ENCODE measurements at places on chromosomes 12 and 14. TPM values are rescaled to one million over a fixed set of nuclear protein-coding genes. Genes with fewer than 3 reads are reported as not detected.

DNA sequence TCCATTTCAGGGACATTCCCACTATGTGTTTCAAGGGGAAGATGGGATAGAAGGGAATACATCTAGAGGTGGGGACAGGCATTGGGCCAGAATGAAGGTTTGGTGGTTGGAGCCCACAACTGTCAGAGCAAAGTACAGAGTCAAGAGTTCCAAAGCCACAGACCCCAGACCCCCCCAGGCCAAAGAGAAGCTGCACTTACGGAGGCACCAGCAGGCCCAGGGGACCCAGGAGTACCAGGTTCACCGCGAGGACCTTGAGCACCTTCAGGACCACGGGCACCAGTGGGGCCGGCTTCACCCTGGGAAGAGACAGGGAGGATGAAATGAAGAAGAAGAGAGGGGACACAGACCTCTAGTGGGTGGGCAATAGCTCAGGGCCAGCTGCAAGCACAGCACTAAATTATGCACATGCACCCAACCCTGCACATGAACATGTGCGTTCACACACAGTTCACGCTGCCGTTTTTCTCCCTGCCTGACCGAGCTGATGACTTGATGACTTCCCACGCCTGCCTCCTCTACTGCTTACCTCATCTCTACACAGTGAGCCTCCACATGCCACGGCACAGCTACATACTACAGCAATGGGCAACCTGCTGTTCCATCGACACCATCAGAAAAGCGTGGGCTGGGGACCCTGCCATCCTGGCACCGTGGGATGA lies 16.7 kb downstream of the COL2A1 start:
- no peak overlapping the region for H3K4me3 ChIP-seq
- no peaks in the 10 kb centered on the region for H3K36me3 ChIP-seq
- H3K27me3 ChIP-seq = peaks cover 33% of the 10 kb centered on the region
- H3K4me1 ChIP-seq = peaks cover 16% of the 10 kb centered on the region
- DNase-seq = no peak
- H3K27ac ChIP-seq = no peak overlapping the region

- peaks cover 20% of the 10 kb centered on the region for H3K36me3 ChIP-seq
- H3K4me3 ChIP-seq = no peak overlapping the region
- H3K4me1 ChIP-seq = peaks cover 18% of the 10 kb centered on the region
- H3K27me3 ChIP-seq = peaks cover 10% of the 10 kb centered on the region
- peak; percentile 28 for DNase-seq
- H3K27ac ChIP-seq = no peak overlapping the region
Observed at GRCh38 chr12:108611884-108612415, 14.1 kb upstream of the TMEM119 start.

GRCh38 chr12:50224026-50224692 lies 57.0 kb upstream of the CERS5 start:
- H3K27me3 ChIP-seq = no peaks in the 10 kb centered on the region
- H3K4me3 ChIP-seq = peak overlapping the region; percentile 53
- peak overlapping the region; percentile 62 for H3K27ac ChIP-seq
- H3K36me3 ChIP-seq = peaks cover 17% of the 10 kb centered on the region
- peak; percentile 45 for DNase-seq

DNA sequence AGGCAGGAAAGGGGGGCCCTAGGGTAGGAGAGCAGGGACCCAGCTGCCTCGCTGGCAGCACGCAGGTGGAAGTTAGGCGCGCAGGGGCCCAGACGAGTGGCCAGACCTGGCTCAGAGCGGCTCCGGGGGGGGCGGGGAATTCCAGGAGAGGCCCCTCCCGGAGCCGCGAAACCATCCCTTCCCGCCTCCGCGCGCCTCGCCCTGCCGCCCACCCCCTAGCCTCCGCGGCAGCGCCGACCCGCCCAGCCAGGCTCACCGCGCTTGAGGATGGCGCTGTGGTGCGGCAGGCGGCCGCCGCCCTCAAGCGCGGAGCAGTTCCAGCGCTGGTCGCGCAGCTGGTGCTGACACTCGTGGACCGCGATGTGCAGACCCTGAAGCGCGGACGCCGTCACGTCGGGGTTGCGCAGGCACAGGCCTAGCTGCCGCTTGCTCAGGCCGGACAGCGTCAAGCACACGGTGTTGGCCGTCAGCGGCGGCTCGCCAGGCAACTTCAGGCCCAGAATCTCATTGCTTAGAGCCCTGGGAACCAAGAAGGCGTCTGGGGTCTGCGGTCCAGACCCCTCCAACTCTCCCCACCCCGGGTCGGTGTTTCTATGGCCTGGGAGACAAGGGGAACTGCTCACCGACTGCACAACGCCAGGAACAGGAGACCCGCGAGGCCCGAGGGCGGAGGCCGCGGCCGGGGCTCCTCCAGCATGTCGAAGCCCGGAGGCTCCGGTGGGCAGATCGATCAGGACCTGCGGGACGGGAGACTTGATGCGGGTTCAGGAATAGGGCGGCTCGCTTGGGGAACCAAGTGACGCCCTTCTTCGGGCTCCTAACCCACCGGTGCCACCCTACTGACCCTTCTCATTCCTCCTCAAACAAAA lies 1.5 kb downstream of the WNT10B start:
- no peaks in the 10 kb centered on the region for H3K36me3 ChIP-seq
- peaks cover 25% of the 10 kb centered on the region for H3K4me1 ChIP-seq
- H3K27me3 ChIP-seq = peaks cover 76% of the 10 kb centered on the region
- no peak overlapping the region for H3K4me3 ChIP-seq
- H3K27ac ChIP-seq = no peak overlapping the region

DNA sequence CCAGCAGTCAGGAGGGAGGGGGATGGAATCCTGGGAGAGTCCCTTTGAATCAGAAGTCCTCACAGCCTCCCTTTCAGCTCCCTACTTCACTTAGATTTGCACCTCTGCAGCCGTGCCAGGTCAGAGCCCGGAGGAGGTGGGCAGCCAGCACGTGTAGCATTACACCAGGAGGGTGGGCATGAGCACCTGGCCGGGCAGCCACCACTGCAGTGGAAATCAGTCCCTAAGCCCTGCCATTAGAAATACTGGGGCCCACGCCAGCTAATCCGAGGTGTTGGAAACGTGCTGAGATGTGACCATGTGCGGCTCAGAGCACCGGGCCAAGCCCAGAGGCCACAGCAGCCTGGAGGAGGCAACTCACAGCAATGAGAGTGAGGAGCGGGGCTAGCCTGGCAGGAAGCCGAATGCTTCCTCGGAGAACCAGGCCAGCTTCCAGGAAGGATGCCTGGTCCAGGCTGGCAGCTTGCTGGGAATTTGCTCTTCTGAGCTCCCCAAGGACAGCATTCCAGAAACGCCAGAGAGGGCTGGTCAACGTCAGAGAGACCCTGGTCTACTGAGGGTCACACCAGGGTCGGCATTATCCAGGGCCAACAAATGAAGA lies 9.4 kb upstream of the CACNA2D4 start:
- peaks cover 5% of the 10 kb centered on the region for H3K27me3 ChIP-seq
- H3K4me3 ChIP-seq = no peak overlapping the region
- H3K36me3 ChIP-seq = no peaks in the 10 kb centered on the region
- H3K27ac ChIP-seq = no peak overlapping the region
- H3K4me1 ChIP-seq = peaks cover 3% of the 10 kb centered on the region

GRCh38 chr12:83245156-83245555 lies 558.5 kb downstream of the TMTC2 start:
- H3K27ac ChIP-seq = no peak overlapping the region
- no peaks in the 10 kb centered on the region for H3K27me3 ChIP-seq

DNA sequence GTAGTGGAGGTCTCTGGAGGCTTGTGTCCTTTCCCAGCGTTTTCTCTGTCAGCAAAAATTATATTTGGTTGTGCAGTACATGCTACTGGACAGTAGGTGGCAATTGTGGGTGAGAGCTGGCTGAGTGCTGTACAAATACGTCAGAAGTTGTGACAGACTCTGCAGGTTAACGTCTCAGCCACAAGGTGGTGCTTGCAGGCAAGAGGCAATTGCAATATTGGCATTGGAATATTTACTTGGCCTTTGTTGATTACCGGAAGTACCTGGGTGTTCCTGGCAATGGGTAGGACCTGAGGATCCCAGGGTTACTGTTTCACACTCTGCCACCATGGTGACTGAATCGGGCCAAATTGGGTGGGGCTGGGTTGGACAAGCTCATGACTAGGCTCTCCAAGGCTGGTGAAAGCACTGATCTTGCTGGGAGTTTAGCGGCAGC lies 333.9 kb upstream of the LMO3 start:
- DNase-seq = no peak
- no peaks in the 10 kb centered on the region for H3K36me3 ChIP-seq
- no peak overlapping the region for H3K27ac ChIP-seq
- no peaks in the 10 kb centered on the region for H3K4me1 ChIP-seq
- H3K27me3 ChIP-seq = no peaks in the 10 kb centered on the region
- no peak overlapping the region for H3K4me3 ChIP-seq

GRCh38 chr12:113136128-113136989 lies 798 bp upstream of the RASAL1 start:
- H3K4me1 ChIP-seq = peaks cover 16% of the 10 kb centered on the region
- no peaks in the 10 kb centered on the region for H3K36me3 ChIP-seq
- peak overlapping the region; percentile 85 for H3K27ac ChIP-seq

DNA sequence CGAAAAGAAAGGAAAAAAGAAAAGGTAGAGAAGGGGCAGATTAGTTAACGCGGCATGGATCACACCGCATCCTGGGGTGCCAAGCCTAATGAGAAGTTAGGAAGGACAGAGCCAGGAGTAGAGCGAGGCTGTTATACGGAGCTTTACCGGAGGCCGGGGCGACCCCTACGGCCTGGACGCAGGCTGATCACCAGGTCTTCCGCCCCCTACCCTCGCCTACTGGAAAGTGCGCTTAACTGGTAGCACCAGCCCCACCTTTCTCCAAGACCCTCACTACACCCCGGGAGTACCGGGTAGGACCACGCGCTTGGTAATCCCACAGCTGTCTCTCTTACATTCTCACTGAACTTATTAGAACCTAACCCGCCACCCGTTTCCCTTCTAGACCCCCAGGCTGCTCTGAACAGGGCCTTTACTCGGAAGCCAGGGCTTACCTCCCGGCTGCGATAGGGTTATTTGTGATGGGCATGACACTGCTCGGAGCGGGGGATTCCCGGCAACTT lies 33.8 kb downstream of the WBP11 start:
- peak; percentile 14 for DNase-seq
- peaks cover 44% of the 10 kb centered on the region for H3K4me1 ChIP-seq
- H3K36me3 ChIP-seq = peaks cover 54% of the 10 kb centered on the region
- H3K27ac ChIP-seq = peak overlapping the region; percentile 98
- peak overlapping the region; percentile 95 for H3K4me3 ChIP-seq
- H3K27me3 ChIP-seq = no peaks in the 10 kb centered on the region

- peaks cover 15% of the 10 kb centered on the region for H3K27me3 ChIP-seq
- H3K4me3 ChIP-seq = no peak overlapping the region
- H3K36me3 ChIP-seq = no peaks in the 10 kb centered on the region
- no peak for DNase-seq
- no peaks in the 10 kb centered on the region for H3K4me1 ChIP-seq
Observed at GRCh38 chr12:2212971-2213869, 160.4 kb downstream of the CACNA1C start.

DNA sequence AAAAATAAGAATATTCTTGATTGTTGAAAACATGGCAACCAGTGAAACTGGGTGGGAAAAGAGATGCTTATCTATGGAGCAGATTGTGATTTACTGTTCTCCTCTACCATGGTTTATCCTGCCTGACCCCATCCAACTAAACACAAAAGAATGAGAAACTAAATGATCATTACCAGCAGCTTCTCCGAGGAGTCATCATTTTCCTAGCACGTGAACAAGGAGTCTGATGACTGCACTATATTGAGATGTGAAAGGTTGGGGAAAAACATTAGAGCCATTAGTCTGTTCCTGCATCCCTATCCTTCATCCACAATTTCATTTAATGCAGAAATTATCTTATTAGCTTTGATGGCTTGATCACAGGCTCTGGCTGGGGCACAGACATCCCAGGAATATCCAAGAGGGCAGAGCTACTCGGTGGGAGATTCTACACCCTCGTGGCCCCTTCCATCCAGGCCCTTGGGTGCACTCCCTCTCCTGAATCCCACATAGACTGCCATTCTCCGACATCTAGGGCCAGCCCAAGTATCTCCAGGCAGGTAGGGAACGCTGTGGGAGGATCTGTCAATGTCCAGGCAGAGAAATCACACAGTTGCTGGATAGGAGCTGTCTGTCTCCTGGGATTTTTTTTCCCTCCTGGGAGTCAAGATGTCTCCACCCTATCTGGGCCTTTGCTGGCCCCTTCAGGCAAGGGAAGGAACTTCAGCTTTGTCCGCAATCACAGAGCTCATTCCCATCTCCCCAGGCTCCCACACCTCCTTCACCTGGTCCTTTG lies 43.3 kb upstream of the DHRS4 start:
- peaks cover 7% of the 10 kb centered on the region for H3K4me1 ChIP-seq
- H3K27ac ChIP-seq = no peak overlapping the region
- H3K27me3 ChIP-seq = no peaks in the 10 kb centered on the region

GRCh38 chr12:112826011-112826410 lies 34.5 kb downstream of the RPH3A start:
- H3K27me3 ChIP-seq = peaks cover 5% of the 10 kb centered on the region
- no peak overlapping the region for H3K27ac ChIP-seq
- H3K4me3 ChIP-seq = no peak overlapping the region
- no peaks in the 10 kb centered on the region for H3K36me3 ChIP-seq

- no peak for DNase-seq
- H3K36me3 ChIP-seq = no peaks in the 10 kb centered on the region
- H3K4me3 ChIP-seq = no peak overlapping the region
- no peaks in the 10 kb centered on the region for H3K4me1 ChIP-seq
- H3K27me3 ChIP-seq = peaks cover 15% of the 10 kb centered on the region
Observed at GRCh38 chr14:59126714-59127436, 61.6 kb upstream of the DAAM1 start.

- H3K27ac ChIP-seq = peak overlapping the region; percentile 85
- peak overlapping the region; percentile 97 for H3K4me3 ChIP-seq
- no peaks in the 10 kb centered on the region for H3K36me3 ChIP-seq
- DNase-seq = no peak
- peaks cover 18% of the 10 kb centered on the region for H3K4me1 ChIP-seq
Observed at GRCh38 chr12:121712190-121712460, 427 bp upstream of the TMEM120B start.

DNA sequence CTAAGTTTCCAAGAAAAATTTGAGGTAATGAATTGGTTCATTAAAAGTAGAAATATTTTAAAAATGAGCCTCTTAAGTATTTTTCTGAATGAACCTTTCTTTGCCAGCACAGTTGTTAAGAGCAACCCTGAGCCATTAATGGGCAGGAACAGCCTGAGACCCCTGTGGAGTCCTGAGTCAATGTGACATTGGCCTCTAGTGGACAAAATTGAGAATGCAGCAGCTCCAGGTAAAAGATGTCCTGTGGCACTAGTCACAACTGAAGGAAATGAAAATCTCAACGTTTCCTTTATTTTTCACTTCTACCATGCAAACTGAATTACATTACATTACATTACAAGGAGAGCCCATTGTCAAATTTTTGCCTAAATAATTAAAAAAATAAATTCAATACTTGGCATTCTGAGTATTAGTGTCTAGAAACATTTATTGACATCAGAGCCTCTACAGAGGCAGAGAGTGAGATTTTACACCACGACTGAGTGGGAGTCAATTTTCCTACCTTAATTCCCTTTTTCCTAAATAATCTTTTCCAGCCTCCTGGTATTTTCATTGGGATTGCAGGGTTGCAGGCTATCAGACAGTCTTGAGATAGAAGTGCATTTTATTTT lies 135.7 kb downstream of the PPM1H start:
- H3K36me3 ChIP-seq = no peaks in the 10 kb centered on the region
- H3K4me3 ChIP-seq = no peak overlapping the region
- H3K4me1 ChIP-seq = peaks cover 3% of the 10 kb centered on the region
- peaks cover 31% of the 10 kb centered on the region for H3K27me3 ChIP-seq
- peak; percentile 16 for DNase-seq

The DPF3 gene
- total RNA-seq = 0.66 TPM

The C3AR1 gene
- total RNA-seq = 0.50 TPM

The VPS37B gene
- 11.5 TPM for total RNA-seq

The OTOGL gene
- total RNA-seq = 0.16 TPM

The BEGAIN gene
- total RNA-seq = 3.4 TPM

The SERPINA3 gene
- not detected for total RNA-seq

The MYF6 gene
- total RNA-seq = not detected

The EMC9 gene
- total RNA-seq = 30.4 TPM

The REC8 gene
- total RNA-seq = 28.2 TPM

The PAX9 gene
- not detected for total RNA-seq
